ENCODE measurements at places on chromosomes 11 and 22. TPM values are rescaled to one million over a fixed set of nuclear protein-coding genes. Genes with fewer than 3 reads are reported as not detected.

- DNase-seq, result no peak
Measured at GRCh38 chr11:13891911-13892310, 70.6 kb upstream of the SPON1 start.

DNA sequence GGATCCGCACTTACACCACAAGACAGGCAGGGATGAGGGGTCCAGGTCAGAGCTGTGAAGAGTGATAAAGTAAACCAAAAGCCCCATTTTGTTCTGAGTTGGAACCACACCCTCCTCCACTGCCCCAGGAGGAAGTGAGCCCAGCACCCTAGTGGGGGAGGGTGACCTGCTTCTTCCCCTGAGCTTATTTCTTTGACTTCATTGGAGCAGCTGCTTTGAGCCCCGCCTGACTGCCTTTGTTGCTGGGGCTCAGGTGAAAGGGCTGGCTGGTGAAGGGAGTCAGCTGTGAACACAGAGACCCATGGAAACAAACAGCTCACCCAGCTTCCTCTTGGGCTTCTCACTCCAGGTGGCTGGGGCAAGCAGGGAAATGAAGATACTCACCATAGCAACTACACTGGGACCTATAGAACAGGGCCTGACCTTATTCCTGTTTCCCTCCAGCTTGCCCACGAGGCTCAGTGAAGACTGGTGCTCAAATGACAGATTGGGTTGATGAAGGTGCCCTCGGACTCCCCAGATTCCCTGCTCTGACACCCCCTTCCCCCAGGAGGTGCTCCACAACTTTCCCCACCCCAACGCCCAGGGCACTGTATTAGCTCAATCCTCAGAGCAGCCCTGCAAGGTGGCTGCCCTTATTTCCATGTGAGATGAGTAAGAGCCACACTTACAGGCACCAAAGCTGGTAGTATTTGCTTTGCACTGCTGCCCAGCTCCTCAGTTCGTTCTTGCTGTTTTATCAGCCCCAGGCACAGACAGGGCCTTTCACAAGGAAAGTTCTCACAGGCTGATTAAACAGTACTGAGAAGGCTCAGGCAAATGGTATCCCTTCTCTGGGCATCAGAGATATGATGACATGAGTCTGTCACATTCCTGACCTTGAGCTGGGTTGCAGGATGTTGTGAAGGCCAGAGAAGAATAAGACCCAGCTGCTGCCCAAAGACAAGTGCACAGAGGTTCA, 2.4 kb downstream of the UCP2 start:
- DNase-seq, result no peak

DNA sequence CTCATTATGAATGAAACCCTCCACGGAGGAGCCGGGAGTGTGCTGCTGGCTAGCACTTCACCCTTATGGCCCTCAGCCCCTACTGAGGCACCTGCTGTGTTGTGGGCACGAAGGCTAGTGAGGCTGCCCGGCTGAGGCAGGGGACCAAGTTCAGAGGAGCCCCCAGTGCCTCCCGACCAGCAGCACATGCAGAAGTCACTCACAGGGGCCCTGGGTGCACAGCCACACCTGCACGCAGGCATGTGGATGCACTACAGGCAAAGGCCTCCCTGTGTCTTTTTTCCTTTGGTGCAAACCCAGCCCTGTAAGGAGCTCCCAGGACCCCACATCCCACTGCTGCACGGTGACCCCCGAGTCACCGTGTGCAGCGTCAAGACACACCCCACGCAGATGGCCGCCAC, 261.5 kb downstream of the BRD1 start:
- DNase-seq, result no peak

GRCh38 chr22:42243802-42244060, 26.7 kb downstream of the TCF20 start:
- DNase-seq, result no peak

- no peak for DNase-seq
Measured at GRCh38 chr11:116387641-116388040, 385.1 kb downstream of the BUD13 start.

GRCh38 chr11:74276581-74276980, 34.9 kb downstream of the P4HA3 start:
- DNase-seq, result no peak

DNA sequence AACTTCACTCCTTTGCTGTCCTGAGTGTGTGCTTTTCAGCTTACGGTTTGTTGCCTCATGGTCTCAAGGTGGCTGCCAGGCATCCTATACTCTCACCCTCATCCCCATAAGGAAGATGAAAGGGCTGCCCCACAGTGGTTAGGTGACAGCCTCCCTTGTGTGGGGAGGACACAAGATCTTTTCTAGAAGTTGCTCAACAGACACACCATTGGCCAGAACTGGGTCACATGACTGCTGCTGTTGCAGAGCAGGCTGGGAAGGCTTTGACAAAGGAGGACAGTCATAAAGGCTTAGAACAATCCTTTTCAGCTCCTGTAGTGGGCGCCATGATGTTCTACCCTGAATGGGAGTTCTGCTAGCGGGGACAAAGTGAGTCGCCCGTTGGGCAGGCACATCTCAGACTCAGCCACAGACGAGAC, 69.7 kb upstream of the RASD2 start:
- no peak for DNase-seq

DNA sequence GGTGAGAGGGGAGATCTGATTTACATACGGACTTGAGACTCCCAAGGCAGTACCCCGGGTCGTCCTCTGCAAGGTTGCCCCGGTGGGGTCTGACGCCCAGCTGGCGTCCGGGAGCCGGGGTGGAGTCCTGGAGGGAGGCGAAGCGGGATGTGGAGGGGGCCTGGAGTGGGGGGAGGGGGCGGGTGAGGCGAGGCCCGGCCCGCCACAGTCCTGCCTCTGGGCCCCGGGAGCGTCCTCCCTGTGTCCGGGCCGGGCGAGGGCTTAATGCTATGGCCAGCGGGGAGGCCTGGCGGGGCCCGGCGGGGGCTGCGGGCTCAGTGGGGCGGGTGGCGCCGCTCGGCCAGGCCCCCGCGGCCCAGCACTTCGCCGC, 2.4 kb upstream of the MYBPC3 start:
- DNase-seq, result no peak

- no peak for DNase-seq
Measured at GRCh38 chr11:117790279-117790678, 6.7 kb downstream of the DSCAML1 start.

DNA sequence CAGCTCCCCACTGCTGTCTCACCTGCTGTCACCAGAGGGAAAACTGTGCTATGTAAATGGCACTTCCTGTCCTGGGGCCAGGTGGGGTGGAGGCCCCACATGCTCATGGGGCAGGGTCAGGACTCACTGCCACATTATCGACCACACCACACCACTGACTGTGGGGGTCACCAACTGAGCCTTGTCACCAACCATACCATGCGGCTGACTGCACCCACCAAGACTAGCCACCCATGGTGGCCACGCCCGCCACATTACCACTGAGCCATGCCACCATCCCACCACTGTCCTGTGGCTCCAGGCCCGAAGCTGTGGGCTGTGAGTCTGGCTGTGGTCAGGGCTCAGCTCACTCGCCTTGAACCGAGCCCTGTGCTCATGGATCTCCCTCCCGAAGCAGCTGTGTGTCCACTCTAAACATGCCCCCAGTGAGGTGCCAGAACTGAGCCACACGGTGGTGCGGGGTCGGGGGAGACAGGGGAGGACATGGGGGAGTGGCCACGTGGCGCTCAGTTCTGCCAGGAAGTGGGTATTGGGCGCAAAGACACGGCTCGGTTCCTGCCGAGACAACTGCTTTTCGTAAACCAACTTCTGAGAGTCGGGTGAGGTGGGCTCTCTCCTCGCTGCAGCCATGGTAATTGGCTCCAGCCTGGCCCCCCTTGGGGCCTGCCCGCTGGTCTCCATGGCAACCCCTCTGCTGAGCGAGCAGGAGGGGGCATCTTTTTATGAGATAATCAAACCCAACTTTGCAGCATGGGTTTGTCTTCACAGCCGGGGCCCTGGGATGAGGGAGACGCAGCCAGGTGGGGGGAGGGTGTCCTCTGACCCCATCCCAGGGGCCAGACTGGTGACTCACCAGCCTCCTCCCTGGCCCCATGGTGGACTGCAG, 23.2 kb downstream of the RTN4R start:
- DNase-seq, result no peak

GRCh38 chr22:24494528-24495364, at the start of gene UPB1:
UPB1 (plus strand) TSS chr22:24495332; CDS start chr22:24495404, 72 bp downstream.
- no peak for DNase-seq

GRCh38 chr11:11451501-11452005, 98.5 kb upstream of the CSNK2A3 start:
- no peak for DNase-seq

- no peak for DNase-seq
Measured at GRCh38 chr11:123547180-123547579, 107.2 kb downstream of the SCN3B start.

- no peak for DNase-seq
Measured at GRCh38 chr11:134283461-134284230, 7.5 kb downstream of the GLB1L3 start.

DNA sequence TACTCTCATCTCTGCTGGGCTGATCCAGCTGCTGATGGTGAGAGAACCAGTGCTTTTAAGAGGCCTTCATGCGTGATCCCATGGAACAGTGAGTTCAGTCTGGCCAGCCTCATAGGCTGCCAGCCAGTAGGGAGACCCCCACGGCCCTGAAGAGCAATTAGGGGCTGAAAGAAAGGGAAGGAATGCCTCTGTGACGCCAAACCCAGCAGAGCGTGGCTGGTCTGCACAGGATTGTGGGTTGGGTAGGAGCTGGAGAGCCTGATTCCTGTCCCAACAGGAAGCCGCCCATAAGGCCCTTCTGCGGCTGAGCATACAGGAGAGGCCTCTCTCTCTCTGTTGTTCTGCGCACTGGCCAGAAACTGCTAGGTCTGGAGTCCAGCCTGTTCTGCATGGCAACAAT, 181.5 kb upstream of the E2F8 start:
- no peak for DNase-seq

SLC22A25 gene
- not detected for total RNA-seq

LDHAL6A gene
- total RNA-seq, result not detected

CD3D gene
- total RNA-seq, result 1.6 TPM

HORMAD2 gene
- total RNA-seq, result not detected

SPI1 gene
- total RNA-seq, result 44.4 TPM

SYVN1 gene
- 78.0 TPM for total RNA-seq

KREMEN1 gene
- total RNA-seq, result 8.4 TPM

TRIM48 gene
- not detected for total RNA-seq

OR51B2 gene
- total RNA-seq, result not detected

DGCR6 gene
- 2.6 TPM for total RNA-seq

LYVE1 gene
- total RNA-seq, result 121 TPM

DLAT gene
- total RNA-seq, result 15.9 TPM

SULT4A1 gene
- total RNA-seq, result not detected

Measured in thoracic aorta (tissue), 2 donors.